ENCODE measurements at places on chromosomes 11 and 22.

GRCh38 chr22:35502836-35503235 is 37.8 kb upstream of the RASD2 start:
- no peak for DNase-seq

DNA sequence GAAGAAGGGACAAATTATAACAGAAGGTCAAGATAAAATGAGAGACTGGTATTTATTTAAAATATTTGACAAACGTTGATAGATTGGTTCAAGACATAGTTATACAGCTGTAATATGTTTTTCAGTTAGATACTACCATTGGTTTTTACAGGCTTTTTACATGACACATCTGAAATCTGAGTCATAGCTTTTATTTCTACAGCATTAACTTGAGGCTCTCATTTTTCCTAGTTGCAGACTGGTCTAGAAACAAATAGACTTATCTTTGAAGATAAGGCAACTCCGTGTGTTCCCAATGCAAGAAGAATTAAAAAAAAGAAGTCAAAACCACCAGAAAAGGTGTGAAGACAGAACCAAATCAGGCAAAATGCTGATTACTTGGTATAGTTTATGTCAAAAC is 31.3 kb downstream of the CEP57 start:
- peak; percentile 60 for DNase-seq

DNA sequence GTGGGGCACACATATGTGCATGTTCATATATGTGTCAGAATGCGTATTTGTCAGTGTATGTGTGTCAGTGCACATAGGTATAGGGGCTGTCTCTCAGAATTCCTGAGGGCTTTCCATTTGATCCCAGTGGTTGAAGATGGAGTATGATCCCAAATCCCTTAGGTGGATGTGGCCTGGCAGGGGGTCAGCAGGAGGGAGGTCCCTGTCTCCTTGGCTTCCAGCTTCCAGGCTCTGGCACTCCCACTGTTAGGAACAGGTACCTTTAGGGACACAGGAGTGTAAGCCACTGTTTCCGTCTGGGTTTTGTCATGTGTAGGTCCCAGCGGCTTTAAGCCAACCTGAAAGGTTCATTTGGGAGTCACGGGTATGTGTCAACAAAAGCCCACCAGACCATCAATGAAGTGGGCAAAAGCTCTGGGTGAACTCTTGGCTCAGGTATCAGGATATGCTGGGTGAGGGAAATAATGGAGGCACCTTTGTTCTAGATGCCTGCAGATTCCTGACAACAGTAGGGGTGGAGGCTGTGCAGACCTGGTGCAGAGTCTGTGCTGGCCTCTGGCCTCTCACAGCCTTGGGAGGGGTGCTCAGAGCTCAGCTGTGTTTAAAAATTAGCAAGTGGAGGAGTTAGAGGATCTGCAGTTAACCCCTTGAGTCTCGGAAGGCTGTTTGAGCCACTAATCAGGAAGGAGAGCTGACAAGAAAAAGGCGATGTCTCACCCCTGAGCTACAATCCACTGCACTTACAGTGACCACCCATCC is 9.0 kb downstream of the KCNQ1OT1 start:
- DNase-seq, result no peak

GRCh38 chr11:17012712-17013547 is 1.3 kb downstream of the PLEKHA7 start:
- peak; percentile 12 for DNase-seq

- DNase-seq, result no peak
Observed at GRCh38 chr22:40385036-40385782, 14.8 kb downstream of the SGSM3 start.

GRCh38 chr11:81237139-81237538 is 1496.5 kb downstream of the FAM181B start:
- DNase-seq, result no peak

DNA sequence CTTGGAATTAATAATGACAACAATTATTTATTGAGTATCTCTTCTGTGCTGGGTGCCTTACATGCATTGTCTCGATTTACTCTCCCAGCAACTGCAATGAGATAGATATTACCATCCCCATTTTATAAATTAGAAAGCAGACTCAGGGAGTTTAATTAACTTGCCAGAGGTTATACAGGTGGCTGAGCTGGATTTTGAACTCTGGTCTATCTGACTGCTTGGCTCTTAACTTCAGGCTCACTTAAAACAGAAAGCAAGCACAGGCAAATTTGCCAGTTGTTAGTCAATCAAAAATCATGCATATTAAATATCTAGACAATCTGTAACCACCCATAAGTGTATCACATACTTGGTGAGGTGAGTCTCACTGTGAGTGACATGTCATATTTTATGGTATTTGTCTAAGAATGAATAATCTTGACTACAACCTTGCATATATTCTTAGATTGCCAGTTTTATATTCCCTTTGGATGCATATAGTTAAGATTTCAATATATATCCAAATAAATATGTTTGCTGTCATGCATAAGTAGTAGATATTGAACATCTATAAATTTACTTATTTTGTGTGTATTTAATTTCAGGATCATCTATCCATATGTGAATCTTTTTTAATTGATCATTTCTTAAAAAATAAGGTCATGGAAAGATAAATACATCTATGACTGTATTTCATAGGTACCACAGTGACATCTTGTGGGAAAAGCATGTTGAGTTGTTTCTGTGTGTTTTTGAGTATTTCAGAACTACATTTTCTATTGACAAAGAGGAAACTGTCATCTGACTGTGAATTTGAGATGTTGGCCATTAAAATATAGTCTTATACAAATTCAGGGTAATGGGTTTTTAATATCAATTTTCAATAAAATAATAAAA is 112.0 kb upstream of the ARHGAP42 start:
- no peak for DNase-seq

DNA sequence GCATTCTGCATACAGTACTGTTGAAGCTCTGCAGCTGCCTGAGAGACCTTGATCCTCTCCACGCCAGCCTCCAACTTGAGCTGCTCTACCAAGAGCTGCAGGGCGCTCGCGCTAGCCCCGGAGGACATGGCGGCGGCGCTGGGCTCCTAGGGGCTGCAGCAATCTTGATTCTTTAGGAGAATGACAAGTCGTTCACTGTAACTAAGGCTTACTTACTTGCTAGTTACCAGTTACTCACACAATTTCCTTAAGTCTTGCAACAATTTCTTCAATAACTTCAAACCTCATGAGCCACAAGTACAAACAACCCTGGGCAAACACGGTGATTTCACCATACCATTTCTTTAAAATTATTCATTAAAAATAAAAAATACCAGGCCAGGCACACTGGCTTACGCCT is 21.9 kb downstream of the SBF2 start:
- DNase-seq, result no peak

- no peak for DNase-seq
Observed at GRCh38 chr11:120182372-120182771, 28.5 kb upstream of the OAF start.

DNA sequence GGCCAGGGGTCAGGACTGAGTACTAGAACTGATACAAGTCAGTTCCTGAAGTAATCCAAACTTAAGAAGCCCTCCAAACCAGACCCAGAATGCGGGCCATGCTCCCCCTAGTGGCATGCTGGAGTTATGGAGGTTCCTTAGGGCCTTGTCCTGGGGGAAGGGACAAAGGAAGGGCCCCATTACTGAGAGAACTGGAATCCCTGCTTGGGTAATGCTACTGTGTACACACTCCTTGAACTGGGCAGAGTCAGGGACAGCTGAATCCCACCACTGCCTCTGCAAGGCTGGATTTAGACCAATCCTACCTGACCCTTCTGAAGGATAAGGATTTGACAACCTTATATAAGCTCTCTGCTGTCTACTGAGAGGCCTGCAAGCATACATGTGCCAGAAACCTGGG is 97.3 kb upstream of the AKIP1 start:
- peak; percentile 71 for DNase-seq

GRCh38 chr11:18264677-18265555 is 1.1 kb upstream of the SAA1 start:
- DNase-seq, result no peak

DNA sequence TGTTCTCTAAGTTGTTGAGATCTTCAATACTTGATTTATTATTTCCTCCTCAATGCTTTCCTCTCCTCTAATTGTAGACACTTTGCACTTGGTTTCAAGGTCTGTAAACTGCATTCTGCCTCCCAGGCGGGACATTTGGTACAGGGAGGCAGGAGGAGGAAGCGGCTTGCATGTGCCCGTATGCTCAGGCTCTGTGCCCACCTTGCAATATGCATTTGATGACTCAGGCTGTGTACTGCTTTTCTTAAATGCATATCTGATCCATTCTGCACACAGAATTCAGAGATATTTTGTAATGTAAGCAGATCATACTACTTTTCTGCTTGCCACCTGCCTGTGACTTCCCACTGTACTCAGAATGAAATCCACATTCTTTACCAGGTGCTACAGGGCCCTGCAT is 55.0 kb downstream of the FZD4 start:
- no peak for DNase-seq

DNA sequence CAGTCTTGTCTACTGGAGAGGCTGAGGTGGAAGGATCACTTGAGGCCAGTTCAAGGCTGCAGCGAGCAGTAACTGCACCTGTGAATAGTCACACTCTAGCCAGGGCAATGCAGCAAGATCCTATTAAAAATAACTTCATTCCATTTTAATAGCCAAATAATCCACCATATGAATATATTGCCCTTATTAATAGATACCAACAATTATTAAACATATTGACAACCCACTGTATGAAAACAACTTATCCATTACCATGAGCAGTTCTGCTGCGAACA is 10.4 kb downstream of the GATD1 start:
- no peak for DNase-seq
